ENCODE measurements at places on chromosomes 3 and 15.

DNA sequence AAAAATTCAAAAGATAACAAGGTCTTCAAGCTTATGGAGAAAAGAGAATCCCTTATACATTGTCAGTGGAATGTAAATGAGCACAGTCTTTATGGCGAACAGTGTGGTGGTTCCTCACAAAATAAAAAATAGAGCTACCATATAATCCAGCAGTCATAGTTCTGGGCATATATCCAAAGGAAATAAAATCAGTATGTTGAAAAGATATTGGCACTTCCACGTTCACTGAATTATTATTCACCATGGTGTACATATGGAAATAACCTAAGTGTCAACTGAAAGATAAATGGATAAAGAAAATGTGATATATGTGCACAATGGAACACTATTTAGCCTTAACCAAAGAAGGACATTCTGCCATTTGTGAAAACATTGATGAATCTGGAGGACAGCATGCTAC is 1161.2 kb downstream of the ROBO2 start:
- no peak for DNase-seq

GRCh38 chr3:132009241-132009640 is 25.6 kb downstream of the CPNE4 start:
- peak; percentile 79 for DNase-seq

- no peak for DNase-seq
Observed at GRCh38 chr15:52104532-52105004, 8.0 kb downstream of the BCL2L10 start.

GRCh38 chr15:31435912-31436628 is 109.4 kb downstream of the KLF13 start:
- no peak for DNase-seq

- no peak for DNase-seq
Observed at GRCh38 chr15:27490867-27491595, 520.0 kb downstream of the GABRG3 start.

DNA sequence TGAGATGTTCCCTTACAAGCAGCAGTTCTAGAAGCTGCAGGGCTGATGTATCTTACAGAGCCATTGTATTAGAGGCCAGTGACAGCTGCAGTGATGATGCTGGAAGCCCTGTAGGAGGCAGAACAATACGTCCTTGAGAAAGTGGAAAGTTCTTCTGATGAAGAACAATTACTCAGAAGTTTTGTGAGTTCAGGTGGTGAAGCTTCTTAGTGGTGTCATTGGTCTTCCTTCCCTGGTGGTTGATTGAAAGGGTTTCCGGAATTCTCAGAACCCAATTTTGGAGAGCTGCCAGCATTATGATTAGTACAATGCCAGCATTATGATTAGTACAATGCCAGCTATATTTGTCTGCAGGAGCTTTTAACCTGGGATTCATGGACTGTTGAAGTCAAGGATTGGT is 356.4 kb downstream of the MFSD1 start:
- DNase-seq: peak; percentile 7

- no peak for DNase-seq
Observed at GRCh38 chr15:52518487-52519371, 10.0 kb downstream of the MYO5A start.

DNA sequence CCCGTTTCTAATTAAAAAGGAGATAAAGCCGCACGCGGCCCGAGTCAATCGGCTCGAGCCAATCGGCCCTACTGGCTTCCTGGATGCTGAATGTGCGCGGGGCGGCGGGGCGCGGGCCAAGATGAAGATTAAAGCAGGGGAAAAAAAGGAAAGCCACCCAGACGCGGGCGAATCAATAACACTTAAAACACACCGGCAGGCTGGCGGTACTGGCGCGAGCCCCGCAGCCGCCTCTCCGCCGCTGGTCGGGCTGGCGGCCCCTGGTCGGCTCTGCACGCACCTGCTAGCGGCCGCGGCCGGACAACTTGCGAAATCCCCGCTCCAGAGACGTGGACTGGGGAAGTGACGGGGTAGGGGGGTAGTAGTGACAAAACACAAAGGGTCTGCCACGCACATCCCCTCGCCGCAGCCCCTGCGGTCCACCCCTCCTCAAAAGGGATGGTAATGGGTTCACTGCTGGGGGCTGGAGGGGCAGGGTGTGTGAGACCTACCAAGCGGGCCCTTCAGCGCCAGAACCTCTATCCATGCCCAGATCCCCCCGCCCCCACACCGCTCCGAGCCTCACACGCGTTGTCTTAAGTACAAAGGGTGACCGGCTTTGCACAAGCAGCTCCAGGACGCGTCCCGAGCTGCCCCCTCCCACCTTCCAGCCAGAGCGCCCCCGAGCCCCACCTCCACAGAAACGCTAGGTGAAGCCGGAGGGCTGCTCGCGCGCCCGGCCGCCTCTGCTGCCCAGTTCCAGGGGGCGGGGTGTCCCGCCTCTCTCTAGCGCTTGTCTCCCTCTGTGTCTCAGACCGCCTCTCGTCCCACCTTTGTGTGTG is 1.4 kb downstream of the WNT7A start:
- DNase-seq: no peak

DNA sequence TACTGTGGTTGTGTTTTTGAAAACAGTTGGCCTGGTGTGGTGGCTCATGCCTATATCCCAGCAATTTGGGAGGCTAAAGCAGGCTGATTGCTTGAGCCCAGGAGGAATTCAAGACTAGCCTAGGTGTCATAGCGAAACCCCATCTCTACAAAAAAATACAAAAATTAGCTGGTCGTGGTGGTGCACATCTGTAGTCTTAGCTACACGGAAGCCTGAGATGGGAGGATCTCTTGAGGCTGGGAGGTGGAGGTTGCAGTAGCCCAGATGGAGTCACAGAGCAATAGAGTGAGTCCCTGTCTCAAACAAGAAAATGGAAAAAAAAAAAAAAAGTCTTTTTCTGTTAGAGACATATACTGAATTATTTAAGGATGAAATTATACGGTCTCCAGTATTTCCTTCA is 14.7 kb upstream of the LRRFIP2 start:
- no peak for DNase-seq

DNA sequence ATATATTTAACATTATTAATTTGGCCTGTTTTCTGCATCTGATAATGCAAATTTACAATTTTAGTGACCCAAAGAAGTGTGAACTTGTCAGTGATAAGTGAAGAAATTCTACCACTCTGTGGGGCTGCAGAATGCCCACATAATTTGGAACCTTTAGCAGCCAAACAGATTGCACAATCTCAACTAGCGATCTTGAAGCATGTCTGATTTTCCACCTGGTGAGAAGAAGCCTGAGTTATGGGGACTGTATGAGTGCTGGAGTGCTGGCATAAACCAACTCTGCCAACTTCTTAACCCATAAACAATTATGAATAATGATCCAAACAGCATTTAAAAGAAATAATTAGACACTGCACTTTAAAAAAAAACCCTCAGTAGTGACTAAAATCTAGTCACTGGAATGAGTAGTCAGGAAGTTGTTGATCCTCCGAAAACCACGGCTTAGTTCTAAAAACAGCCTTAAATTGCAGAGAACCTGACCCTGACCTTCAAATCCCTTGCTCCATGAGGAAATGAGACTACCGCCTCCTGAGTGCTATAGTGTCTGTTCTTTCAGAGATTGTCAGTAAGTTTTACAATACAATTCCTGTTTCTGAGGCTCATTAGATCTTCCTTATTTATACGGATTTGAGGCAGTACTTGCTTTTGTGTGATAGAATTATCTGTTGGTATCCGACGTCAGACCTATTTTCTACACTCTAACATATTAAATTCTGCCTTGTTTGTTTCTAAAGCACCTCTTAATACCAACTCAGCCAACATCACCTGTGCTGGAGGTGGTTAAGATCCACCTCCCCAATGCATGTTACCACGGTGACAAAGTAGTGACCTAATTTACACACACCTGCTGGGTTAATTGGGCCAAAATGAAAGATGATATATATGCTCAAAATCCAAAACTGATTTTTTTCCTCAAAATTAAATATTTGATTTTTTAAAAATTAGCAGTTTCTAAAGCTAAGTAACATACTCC is 267.7 kb downstream of the ZBTB20 start:
- DNase-seq: peak; percentile 67

DNA sequence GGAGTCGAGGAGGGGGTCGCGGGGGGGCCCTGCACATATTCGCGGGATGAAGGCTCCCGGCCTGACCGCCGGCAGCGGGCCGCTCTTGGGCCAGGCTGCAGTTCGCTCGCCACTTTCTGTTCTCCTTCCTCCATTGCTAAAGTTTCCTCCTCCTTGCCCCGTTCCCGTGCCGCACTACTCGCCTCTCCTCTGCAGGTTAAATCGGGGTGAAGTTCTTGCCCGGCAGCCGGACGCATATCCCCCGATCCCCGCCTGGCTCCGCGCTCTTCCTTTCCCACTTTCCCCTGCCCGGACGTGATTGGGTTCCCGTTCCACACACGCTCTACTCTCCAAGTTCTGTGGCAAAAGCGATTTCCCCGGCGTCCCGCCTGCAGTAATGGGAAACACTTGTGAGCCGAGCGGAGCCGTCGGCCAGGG is 556 bp downstream of the CRYBG3 start:
- no peak for DNase-seq

DNA sequence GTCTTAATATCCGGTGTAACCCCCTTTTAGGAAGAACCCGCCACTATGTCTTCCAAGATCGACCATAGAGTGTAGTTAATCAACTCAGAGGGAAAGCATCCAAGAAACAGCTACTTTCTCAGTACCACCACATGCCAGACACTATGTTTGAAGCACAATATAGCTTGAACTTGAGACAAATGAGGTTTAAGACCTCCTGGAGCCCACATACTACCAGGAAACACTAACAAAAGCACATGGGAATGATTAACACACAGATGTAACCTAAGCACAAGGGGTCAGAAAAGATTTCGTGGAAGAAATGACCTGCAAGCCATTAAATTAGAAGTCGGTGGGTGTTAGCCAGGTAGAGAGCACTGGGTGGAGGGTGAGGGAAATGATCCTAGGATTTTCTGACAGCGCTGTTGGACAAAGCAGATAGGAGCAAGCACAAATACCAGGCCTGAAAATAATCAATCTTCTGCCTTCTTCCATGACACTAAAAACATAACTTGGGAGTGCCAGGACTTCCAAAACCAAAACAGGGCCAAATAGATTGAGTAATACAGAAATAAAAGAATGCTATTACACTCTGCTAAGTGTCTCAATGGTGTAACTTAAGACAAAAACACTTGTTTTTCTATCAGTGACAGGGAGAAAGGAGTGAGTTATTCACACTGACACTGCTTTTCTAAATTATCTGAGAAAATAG is 213.7 kb downstream of the FOXP1 start:
- no peak for DNase-seq
